NCI-H187 (cell line): ENCODE measurements at places on chromosomes 12 and 14.

GRCh38 chr12:104930388-104931326 is 27.4 kb downstream of the SLC41A2 start:
- DNase-seq: no peak

DNA sequence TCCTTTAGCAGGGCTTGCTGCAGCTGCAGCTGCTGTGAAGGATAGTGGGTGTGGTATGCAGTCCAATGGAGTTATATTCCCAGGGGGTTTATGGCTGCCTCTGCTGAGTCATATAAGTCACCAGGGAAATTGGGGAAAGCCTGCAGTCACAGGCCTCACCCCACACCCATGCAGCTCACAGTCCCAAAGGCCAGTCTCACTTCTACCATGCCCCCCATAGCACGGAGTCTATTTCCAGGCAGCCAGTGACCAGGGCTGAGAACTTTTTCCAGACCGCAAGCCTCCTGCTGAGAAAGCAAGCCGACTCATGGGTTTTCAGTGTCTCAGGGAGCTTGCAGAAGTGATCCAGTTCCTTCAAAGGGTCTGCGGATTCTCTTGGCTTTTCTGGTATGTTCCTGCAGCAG is 322.4 kb upstream of the CLEC14A start:
- no peak for DNase-seq

DNA sequence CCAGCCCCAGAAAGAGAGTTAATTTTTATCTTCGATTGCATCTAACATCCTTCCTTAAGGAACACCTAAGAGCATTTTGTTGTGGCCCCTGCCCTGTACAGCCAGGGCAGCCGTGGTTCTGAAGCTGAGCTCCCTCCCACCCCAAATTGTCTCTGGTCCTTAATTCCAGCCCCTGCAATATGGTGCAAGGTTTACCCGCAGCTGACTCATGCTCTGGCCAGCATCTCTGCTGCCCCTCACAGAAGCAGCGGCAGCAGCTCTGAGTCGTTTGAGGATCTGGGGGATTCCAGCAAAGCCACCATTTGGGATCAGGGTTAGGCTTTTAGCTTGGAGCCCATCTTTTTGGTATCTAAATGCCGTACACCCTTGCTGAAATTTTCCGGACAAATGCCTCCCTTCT is 3.3 kb downstream of the DLK1 start:
- no peak for DNase-seq

- DNase-seq: no peak
Measured at GRCh38 chr14:83312511-83312910, 1778.9 kb upstream of the SEL1L start.

GRCh38 chr14:101979666-101980065 is 15.3 kb downstream of the DYNC1H1 start:
- no peak for DNase-seq
